ENCODE measurements at places on chromosomes 6 and 20.

DNA sequence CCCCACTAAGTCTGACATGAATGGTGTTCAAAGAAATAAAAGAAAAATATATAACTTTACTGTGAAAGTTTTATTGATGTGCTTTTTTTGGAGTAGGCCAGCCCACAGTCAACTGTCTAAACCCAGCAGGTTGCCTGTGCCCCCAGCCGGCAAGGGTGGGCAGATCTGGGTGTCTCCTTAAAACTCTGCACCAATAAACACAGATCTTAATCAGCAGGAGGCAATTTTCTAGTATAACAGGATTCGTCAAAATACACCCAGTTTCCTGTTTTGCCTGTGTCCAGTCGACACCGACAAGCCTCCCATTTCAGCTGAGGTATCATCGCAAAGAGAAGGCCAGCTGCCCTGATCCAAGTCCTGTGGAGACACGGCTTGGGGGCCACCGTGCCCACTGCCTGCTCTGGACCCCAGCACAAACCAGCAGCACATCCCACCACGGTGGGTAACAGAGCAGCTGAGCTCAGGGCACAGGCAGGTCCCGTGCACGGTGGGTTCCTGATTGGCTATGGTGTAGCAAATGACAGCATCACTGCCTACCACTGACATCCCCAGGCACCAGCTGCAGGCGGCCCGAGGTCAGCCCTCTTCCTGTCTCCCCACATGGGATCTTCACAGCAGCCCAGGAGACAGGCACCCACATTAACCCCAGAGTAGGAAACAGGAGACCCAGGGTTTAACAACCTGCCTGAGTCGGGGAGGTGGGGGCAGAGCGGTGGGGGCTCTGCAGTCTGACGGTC lies 15.7 kb downstream of the BMP7 start:
- DNase-seq: no peak

DNA sequence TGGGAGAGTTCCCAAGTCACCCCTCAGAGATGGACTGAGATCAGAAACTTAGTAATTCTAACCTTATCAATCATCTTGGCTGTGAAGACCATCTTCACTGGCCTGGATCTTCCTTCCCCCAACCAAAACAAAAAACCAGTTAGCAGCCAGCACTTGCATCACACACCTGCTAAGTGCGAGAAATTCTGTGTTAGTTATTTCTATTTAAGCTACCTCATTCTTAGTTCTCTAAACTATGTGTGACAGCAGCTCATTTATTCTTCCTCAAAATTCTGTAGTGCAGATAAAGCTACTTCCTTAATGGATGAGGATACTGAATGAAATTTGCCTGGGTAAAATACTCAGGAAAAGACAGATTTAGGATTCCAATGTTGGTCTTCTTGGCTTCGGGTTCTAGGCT lies 18.2 kb upstream of the TAGAP start:
- DNase-seq: no peak

GRCh38 chr6:144158133-144158532 lies 7.8 kb downstream of the STX11 start:
- no peak for DNase-seq

GRCh38 chr20:58697201-58697866 lies 4.7 kb downstream of the NPEPL1 start:
- no peak for DNase-seq

DNA sequence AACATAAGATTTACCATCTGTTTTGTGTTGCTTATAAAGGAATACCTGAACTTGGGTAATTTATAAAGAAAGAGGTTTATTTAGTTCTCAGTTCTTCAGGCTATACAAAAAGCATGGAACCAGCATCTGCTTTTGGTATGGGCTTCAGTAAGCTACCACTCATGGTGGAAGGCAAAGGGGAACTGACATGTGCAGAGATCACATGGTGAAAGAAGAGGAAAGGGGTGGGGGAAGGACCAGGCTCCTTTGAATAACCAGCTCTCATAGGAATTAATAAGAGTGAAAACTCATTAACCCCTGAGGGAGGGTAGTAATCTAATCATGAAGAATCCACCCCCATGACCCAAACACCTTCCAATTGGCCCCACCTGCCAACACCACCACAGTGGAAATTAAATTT lies 89.5 kb upstream of the TMEM170B start:
- DNase-seq: no peak

DNA sequence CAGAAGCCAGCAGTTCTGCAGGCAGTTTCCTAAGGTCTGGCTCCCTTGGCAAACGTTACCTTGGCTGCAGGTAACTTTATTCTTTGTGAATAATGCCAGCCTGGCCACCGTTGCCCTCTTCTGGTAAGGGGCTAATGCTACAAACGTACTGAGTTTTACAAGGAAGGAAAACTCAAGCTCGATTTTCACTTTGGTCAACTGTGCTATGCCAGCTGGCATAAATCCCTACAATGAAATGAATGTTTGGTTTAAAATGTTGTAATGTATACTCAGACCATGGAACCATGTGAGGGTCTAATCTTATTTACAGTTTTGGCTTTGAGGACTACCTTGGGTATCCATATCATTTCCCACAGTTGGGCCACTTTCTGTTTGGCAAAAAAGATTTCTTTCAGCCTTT lies 101.4 kb downstream of the SLX4IP start:
- DNase-seq: no peak

GRCh38 chr6:35471836-35472345 lies 3.7 kb downstream of the RPL10A start:
- no peak for DNase-seq

- DNase-seq: no peak
Measured at GRCh38 chr6:132414322-132414721, 13.0 kb upstream of the MOXD1 start.

DNA sequence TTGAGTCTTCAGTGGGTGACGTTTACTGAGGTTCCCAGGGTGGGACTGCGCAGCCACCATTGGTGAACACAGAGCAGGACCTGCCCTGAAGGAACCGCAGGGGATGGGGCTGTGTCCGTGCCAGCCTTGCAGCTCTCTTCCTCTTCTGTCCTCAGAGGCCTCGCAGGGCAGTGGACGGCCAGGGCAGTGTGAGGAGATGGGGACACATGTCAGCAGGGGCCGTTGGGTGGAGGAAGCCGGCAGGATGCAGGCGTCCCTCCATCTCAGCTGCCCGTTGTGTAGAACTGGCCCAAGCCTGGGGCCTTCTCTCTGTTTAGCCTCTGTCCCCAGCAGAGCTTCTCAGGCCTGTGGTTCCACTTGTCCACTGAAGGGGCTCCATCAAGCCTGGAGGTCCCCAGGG lies 53.6 kb upstream of the SMOC2 start:
- DNase-seq: no peak

GRCh38 chr6:5866547-5867051 lies 140.1 kb downstream of the NRN1 start:
- DNase-seq: no peak

- DNase-seq: no peak
Measured at GRCh38 chr6:127496471-127496870, 22.7 kb downstream of the MTCL3 start.

- no peak for DNase-seq
Measured at GRCh38 chr20:63682384-63683139, 13.9 kb upstream of the TNFRSF6B start.

- DNase-seq: no peak
Measured at GRCh38 chr6:105676857-105677256, 274.0 kb upstream of the PREP start.

GRCh38 chr20:60812561-60812960 lies 439.5 kb upstream of the CDH4 start:
- no peak for DNase-seq

- DNase-seq: no peak
Measured at GRCh38 chr6:49004801-49005200, 458.3 kb downstream of the MMUT start.

DNA sequence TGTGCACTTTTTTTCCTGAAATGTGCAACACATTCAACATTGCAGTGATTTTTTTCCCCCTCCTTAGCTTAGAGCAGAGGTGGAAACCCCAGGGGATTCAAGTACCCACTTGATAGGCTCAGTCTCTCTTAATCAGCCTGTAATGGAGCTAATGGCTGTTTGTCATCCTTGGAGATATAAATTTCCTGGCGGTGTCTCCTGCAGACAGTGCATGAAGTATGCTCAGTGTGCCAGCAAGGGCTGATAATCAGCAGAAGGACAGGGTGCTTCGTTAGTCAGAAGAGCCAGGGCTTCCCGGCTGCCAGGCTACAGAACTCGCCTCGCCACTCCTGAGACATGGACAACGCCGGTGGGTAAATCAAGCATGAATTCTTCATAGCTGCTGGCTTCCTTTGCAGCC lies 69.8 kb upstream of the PHACTR2 start:
- DNase-seq: no peak

DNA sequence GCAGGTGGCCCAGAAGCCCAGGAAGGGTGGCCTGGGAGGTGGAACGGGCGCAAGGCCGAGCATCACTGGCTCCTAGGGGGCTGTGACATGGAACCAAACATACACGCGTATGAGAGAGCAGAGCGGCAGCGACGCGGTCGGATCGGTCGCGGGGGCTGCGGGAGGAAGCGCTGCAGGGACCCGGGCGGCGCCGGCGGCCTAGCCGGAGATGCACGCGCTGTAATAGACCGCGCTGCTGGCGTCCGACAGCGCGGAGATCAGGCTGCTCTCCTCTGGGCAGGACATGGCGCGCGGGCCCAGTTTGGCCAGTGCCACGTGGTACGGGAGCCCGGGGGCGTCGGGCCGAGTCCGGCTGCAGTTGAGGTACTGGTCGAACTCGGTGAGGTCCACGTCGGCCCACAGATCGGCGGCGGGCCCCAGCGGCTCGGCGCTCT lies 1.5 kb downstream of the SOX18 start:
- no peak for DNase-seq

GRCh38 chr6:144006736-144007477 lies 1.2 kb downstream of the PLAGL1 start:
- DNase-seq: no peak

All from stimulated activated CD4-positive, alpha-beta T cell treated with anti-CD3 and anti-CD28 coated beads, TNF-alpha, amount 100 ng/mL, for 1 hour (primary cell).